HCT116 (cell line): ENCODE measurements at places on chromosomes 2 and 18.

DNA sequence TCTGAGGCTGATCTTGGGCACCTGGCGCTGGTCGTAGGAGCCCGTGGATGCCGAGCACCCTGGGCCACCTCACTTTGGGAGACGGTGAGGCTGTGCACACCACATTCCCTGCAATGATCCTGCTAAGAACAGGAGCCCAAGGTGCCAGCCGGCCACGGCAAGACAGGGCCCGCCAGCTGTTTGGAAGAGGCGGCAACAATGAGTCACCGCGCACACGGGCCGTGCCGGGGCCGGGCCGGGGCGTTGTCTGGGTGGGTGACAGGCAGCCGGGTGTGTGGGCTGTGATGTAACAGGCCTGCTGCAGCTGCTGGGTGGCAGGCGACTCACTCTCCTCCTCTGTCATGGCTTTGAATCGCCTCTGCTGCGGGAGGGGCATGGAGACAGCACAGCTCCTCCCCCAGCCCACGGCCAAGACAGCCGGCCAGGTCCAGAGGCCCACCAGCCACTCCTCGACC, 49.7 kb upstream of the ODC1 start:
- DNase-seq, result peak; percentile 49

- peak; percentile 37 for DNase-seq
Observed at GRCh38 chr2:30422444-30423040, 24.5 kb upstream of the LCLAT1 start.

- no peak for DNase-seq
Observed at GRCh38 chr2:5369510-5369909, 322.7 kb upstream of the SOX11 start.

DNA sequence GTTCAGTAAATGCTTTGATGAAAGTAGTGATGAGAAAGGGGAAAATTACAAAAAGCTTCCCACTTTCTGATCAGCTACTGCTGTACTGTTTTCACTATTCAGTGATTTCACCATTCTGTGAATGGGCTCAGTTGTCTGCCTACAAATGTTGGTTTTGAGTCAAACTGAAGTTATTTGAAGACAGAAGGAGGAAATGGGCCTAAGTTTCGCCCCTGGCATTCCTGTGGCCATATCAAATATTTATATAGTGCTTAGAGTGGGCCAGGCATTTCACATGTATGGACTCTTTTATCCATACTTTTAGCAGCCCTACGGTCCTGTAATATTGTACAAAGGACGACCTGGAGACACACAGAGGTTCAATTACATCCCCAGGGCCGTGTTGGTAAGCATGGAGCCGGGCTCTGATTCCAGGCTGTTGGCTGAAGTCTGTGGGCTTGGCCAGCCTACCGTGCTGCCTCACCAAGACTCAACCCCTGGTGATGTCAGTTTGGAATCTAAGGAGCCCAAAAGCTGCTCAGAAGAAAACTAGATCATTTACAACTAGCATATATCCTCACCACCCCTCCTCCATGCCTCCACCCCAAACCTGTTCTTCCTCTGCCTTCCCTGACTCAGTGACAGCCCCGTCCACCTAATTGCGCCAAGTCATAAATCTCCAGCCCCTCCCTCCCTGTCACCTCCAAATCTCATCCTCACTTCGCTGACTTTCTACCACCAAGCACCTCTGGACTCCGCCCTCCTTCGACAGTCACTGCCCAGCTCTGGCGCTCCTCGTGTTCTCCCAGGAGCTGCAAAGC, 10.1 kb upstream of the GRHL1 start:
- no peak for DNase-seq

- DNase-seq, result no peak
Observed at GRCh38 chr2:222862106-222862908, 1.5 kb downstream of the ACSL3 start.

DNA sequence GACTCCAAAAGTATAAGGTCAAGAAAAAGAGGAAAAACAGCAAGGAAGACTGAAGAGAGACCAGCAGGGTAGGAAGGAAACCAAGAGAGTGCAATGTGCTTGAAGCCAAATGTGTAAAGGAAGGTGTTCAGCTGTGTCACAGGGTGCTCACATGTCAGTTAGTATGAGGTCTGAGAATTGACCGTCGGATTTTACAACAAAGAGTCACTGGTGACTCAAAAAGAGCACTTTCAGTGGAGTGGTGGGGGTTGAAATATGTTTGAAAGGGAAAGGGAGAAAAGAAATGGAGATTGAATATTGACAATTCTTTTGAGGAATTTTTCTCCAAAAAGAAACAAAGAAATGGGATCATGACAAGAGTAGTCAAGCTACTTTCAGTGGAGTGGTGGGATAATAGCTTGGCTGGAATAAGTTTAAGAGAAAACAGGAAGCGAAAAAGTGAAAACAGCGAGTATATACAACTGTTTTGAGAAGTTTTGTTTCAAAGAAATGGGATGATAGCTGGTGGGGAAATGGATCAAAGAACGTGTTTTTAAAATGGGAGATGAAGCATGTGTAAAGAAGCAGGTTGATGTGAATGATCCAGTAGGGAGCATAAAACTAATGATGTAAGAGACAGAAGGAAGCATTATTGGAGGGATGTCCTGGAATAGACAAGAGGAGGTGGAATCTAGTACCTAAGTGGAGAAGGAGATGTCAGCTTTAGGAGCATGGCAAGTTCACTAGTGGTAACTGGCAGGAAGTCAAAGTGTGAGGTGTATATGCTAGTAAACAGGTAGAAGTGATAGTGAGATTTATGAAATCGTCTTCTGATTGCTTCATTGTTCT, 3.6 kb upstream of the TSPYL6 start:
- DNase-seq, result no peak

DNA sequence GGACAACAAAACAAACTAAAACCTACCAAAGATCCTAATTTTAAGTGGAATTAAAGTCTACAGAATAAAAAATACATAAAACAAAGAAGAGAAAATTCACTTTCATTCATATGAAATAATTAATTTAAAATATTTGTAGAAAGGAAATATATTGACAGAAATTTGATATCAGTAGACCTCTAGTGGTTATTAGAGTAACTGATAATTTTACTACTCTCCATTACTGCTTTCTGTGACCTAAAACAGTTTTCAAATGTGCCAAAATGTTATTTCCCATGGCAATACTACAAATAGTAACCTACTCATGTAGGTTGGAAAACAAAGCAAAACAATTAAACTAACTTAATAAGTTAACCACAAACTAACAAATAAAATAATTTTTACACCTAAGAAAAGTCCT, 147.1 kb downstream of the NOL4 start:
- no peak for DNase-seq

DNA sequence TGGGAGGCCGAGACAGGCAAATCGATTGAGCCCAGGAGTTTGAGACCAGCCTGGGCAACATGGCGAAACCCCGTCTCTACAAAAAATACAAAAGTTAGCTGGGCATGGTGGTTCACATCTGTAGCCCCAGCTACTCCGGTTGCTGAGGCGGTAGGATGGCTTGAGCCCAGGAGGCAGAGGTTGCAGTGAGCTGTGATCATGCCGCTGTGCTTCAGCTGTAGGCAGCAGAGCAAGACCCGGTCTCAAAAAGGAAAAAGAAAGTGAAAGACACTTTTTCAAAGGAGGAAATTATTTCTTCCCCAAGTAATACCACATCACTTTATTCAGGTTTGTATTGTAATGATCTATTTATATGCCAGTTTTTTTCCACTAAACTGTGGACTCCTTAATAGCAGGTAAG, 35.7 kb upstream of the TAF4B start:
- no peak for DNase-seq

GRCh38 chr2:138125306-138126288, 161.3 kb downstream of the HNMT start:
- DNase-seq, result no peak

- DNase-seq, result no peak
Observed at GRCh38 chr2:191230174-191230573, 15.0 kb upstream of the MYO1B start.

DNA sequence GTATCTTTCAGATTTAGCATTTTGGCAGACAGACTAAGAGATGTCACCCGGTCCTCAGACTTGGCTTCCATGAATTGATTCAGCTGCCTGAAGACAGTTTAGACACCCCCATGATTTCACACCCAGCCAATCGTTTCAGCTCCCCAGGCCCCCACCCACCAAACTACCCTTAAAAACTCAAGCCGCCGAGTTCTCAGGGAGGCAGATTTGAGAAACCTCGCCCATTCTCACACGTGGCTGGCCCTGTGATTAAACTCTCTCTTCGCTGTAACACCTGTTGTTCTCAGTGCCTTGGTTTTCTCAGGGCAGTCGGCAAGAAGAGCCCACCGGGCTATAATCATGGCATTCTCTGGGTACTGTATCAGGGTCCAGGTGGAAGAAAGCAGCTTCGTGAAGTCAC, 35.2 kb downstream of the UXS1 start:
- DNase-seq, result no peak

DNA sequence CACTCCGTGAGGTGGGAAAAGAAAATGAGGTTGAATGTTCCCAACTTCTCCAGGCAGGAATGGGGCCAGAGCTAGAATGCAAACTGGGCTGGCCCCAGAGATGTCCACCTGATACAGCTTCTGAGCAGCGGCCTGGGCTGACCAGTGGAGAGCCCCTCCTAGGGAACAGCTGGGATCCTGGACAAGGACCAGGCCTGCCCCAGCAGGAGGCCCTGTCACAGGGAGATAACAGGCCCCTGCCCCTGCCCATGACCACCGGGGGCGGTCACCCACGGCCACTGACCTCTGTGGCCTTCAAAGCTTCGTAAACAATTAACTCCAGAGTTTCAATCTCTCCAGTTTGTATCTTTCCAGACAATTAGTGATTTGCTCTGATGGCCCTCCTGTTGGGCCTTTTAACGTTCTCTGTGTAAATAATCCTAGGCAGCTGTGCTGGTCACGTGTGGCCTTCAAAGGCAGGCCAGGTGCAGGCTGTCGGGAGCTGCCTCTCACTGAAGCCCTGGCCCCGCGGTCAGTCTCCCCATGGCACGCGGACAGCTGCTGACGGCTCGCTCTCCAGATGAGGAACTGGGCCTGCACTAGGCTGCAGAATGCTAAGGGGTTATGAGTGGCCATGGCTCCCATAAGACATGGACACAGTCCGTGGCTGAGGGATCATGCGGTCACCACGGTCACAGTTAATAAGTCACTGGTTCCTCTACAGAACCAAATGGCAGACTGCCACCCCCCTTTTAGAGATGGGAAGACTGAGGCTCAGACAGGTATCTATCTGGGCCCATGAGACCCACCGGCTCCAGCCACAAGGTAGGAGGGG, 9.2 kb downstream of the HS6ST1 start:
- DNase-seq, result no peak

DNA sequence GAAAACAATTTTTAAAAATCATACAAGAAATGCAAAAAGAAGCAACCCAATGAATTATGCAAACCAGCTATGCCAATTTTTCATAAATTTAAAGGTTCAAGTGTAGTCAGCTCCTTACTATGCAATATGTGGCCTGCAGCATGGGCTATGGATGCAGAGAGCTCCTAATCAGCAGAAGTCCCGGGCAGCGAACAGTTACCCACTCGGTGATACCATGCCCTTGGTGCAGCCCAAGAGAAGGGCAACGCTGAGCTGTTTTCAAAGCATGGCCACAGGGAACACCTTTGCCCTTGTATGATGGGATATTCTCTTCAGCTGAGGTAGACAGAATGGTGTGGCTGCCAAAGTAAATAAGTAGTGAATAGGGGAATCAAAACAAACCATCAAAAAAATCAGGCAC, 17.3 kb upstream of the ARL5A start:
- DNase-seq, result no peak

DNA sequence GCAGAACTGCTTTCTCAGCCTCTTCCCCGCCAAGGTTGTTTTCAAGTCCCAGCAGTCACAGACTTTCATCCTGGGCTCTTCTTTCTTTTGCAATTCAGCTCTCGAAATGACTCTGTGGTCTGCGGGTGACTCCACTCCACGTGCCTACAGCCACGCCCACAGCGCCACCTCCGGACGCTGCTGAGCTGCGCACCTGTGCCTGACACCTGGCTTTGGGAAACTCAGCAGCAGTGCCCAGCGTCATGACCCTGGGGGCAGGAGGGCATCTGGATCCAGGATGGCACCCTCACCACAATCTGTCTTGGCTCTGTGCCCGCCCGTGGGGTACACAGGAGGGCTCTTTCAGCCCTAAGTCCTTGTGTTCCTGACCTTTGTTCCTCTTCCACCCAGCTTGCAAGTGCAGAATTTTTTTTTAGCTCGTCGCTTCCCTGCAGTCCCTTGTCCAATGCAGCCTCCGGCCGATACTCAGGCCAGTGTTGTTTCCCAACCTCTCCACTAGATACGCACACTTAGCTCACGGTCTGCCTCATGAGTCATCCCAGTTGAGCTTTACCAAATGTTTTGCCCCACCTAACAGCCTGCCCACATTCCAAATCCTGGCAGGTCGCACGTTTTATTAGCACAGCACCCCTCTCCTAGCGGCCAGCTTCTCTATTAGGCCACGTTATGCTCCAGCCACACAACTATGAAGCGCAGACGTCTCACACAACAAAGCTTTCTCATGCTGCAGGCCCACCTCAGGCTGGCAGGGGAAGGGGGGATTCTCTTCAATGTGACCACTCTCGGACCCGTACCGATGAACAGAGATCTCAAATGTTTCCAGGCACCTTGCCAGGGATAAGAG, 6.5 kb upstream of the CAPN10 start:
- peak; percentile 77 for DNase-seq

DNA sequence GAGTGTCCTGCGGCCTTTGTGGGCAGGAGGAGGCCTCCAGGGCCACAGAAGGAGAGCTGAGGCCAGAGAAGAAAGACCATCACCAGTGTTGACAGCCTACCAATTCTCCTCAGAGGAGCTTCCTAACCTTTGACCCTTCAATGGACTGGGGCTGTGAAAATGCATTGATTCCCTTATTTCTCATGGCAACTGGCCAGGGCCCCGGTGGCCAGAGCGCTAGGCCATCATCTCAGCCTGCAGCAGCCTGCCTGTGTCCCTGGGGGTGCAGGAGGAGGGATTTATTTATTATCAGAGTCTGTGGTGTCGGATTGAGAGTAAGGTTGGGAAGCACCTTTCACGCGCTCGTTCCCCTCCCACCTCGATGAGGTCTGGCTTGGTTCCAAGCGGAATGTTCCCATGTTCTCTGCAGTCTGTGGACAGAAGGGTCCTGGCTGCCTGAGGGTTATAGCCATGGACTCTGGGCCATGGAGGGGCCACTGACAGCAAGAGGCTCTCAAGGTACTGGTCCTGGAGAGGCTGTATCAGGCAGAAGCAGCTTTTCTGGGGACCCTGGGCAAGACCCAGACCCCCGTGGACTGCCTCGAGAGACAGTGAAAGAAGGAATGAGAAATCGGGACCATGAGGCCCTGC, 53.8 kb downstream of the CYP27C1 start:
- DNase-seq, result no peak

- no peak for DNase-seq
Observed at GRCh38 chr2:168035458-168035857, 211.9 kb downstream of the STK39 start.

DNA sequence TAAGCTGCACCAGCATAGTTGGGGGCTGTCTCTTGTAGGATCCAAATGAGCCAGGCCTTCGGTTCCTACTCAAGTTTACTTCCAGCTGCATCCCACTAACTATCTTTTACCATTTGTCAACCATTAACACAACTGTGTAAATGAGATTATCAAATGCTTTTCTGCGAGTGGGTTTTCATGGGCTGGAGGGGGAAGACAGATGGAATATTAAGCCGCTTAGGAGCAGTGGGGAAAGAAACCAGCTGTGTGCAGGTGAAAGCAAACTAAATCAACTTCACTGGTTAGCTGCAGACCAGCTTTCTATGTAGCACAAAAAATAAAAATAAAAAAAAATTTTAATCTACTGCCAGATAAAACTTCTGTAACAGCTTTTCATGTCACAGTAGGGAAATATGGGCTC, 307.3 kb upstream of the FBXO11 start:
- DNase-seq, result no peak

GRCh38 chr2:73103018-73103542, 9.7 kb downstream of the RAB11FIP5 start:
- DNase-seq, result no peak
